ENCODE measurements at places on chromosomes 5 and 9. TPM values are rescaled to one million over a fixed set of nuclear protein-coding genes. Genes with fewer than 3 reads are reported as not detected.

- H3K27ac ChIP-seq: no peak overlapping the region
- H3K4me1 ChIP-seq: no peaks in the 10 kb centered on the region
- no peaks in the 10 kb centered on the region for H3K36me3 ChIP-seq
- no peak overlapping the region for H3K4me3 ChIP-seq
- DNase-seq: no peak
These were observed 74.7 kb downstream of the MSX2 start for GRCh38 chr5:174799121-174799520.

HACD4 gene
- 0.82 TPM for total RNA-seq

ARL10 gene
- 4.0 TPM for total RNA-seq

GRCh38 chr5:91486638-91487037 is 103.5 kb upstream of the ARRDC3 start:
- H3K4me1 ChIP-seq: no peaks in the 10 kb centered on the region
- DNase-seq: no peak
- no peak overlapping the region for H3K4me3 ChIP-seq
- H3K27ac ChIP-seq: no peak overlapping the region

DNA sequence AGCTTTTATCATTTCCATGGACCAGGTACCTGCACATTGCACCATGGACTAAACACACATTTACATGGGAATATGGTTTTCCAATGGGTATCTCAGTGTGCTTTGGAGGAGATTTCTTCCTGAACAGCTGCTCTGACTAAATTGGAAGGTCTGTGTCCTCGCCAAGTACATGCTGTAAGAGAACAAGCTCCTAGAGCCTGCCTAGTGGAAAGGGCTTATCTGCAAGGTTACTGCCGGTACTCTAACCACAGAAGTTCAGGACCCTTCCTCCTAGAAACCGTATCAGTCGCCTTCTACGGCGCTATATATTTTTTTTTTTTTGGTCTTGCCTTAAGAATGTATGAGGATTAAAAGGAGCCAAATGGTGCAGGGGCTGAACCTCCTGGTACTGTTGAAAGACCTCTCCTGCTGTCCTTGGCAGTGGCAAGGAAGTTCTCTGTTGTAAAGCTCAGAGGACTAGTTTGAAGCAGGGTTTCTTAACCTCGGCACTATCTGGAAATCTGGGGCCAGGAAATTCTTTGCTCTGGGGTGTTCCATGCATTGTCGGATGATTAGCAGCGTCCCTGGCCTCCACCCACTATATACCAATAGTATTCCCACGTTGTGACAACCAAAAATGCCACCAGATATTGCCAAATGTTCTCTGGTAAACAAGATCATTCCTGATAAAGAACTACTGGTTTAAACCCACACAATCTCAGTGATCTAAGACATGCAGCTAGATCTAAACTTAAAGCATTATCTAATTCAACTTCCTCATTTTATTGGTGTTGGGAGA is 107.4 kb downstream of the FBXO38 start:
- DNase-seq: no peak
- no peaks in the 10 kb centered on the region for H3K36me3 ChIP-seq
- no peaks in the 10 kb centered on the region for H3K27me3 ChIP-seq
- no peak overlapping the region for H3K4me3 ChIP-seq

SPATA31E1 gene
- total RNA-seq: not detected

DNA sequence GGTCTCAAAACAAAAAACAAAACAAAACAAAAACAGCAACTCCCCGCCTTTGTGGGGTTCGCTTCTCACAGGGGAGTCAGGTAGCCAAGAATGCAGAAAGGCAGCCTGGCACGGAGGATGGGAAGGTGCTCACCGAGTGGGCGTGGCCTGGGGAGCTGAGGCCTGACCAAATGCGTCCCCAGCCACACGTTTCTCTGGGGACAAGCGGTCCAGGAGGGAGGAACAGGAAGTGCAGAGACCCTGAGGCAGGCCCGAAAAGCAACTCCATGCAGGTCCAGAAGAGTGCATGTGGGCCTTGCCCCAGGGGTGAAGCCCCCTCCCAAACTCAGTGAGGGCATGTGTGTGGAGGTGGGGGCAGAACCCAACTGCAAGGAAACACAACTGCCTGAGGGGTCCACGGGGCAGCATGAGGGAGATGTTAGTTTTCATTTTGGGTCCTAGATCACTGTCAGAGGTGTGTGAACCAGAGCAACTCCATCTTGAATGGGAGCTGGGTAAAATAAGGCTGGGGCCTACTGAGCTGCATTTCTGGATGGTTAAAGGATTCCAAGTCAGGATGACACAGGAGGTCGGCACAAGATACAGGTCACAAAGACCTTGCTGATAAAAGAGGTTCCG is 2.6 kb upstream of the UAP1L1 start:
- H3K4me3 ChIP-seq: no peak overlapping the region
- no peaks in the 10 kb centered on the region for H3K4me1 ChIP-seq
- no peak for DNase-seq
- no peaks in the 10 kb centered on the region for H3K27me3 ChIP-seq
- H3K27ac ChIP-seq: no peak overlapping the region
- peaks cover 8% of the 10 kb centered on the region for H3K36me3 ChIP-seq

LCN1 gene
- not detected for total RNA-seq

FOXD4L5 gene
- not detected for total RNA-seq

SUSD3 gene
- 1.6 TPM for total RNA-seq

- DNase-seq: no peak
- H3K4me1 ChIP-seq: no peaks in the 10 kb centered on the region
- no peak overlapping the region for H3K4me3 ChIP-seq
- no peaks in the 10 kb centered on the region for H3K27me3 ChIP-seq
- H3K27ac ChIP-seq: no peak overlapping the region
- no peaks in the 10 kb centered on the region for H3K36me3 ChIP-seq
These were observed 108.6 kb downstream of the PHF2 start for GRCh38 chr9:93684806-93685543.

- H3K4me3 ChIP-seq: no peak overlapping the region
- no peaks in the 10 kb centered on the region for H3K27me3 ChIP-seq
- DNase-seq: no peak
- H3K27ac ChIP-seq: no peak overlapping the region
- no peaks in the 10 kb centered on the region for H3K36me3 ChIP-seq
- no peaks in the 10 kb centered on the region for H3K4me1 ChIP-seq
These were observed 24.3 kb upstream of the PRRC1 start for GRCh38 chr5:127492854-127493738.

DNA sequence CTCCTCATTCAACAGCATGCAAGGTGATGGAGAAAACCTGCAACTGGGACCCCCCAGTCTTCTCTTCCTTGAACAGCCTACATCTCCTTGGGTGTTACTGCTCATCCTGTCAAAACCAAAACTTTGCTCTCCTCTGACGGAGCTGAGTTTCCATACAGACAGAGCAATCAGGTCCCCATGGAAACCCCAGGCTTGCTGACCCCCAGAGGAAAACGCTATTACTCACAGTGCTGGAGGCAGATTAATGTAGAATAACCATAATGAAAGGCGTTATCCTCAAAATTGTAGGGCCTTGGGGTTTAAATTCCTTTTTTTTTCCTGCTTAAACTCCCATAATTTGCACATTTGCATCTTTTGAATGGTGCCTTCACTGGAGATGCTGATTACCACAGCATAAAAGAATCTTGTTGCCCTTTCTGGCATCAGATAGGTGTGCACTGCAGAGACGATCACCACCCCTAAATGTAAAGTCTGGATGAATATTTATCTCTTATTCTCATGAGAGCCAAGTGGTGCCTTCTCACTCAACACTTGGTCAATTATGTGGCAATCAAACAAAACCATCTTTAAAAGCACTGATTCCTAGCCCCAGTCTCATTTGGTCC is 126.3 kb downstream of the MSX2 start:
- no peak overlapping the region for H3K27ac ChIP-seq
- no peaks in the 10 kb centered on the region for H3K36me3 ChIP-seq
- DNase-seq: no peak
- H3K4me3 ChIP-seq: no peak overlapping the region

STXBP1 gene
- 72.8 TPM for total RNA-seq

CDC26 gene
- total RNA-seq: 31.7 TPM

DNA sequence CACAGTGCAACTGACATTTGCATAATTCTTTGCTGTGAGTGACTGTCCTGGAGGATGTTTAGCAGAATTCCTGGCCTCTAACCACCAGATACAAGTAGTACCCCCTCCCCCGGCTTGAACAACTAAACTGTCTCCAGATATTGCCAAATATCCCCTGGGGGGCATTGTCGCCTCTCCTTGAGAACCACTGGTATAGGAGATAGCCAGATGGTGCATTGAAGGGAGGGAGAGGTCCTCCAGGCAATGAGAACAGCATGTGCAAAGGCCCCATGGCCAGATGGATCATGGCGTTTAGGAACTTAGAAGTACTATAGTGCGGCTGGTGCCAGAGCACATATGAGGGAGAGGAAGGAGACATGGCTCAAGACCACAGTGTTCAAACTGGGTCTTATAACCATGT is 18.9 kb upstream of the ORM1 start:
- no peaks in the 10 kb centered on the region for H3K27me3 ChIP-seq
- no peak overlapping the region for H3K27ac ChIP-seq
- H3K4me1 ChIP-seq: no peaks in the 10 kb centered on the region
- no peaks in the 10 kb centered on the region for H3K36me3 ChIP-seq
- no peak overlapping the region for H3K4me3 ChIP-seq
- DNase-seq: no peak

- H3K27ac ChIP-seq: no peak overlapping the region
- DNase-seq: no peak
- no peaks in the 10 kb centered on the region for H3K27me3 ChIP-seq
These were observed 104.1 kb downstream of the ADAMTS2 start for GRCh38 chr5:179241175-179241574.

- H3K4me1 ChIP-seq: peaks cover 30% of the 10 kb centered on the region
- H3K27me3 ChIP-seq: no peaks in the 10 kb centered on the region
- no peak overlapping the region for H3K27ac ChIP-seq
- H3K36me3 ChIP-seq: no peaks in the 10 kb centered on the region
- H3K4me3 ChIP-seq: no peak overlapping the region
These were observed 36.8 kb downstream of the PHF2 start for GRCh38 chr9:93613174-93613573.

DNA sequence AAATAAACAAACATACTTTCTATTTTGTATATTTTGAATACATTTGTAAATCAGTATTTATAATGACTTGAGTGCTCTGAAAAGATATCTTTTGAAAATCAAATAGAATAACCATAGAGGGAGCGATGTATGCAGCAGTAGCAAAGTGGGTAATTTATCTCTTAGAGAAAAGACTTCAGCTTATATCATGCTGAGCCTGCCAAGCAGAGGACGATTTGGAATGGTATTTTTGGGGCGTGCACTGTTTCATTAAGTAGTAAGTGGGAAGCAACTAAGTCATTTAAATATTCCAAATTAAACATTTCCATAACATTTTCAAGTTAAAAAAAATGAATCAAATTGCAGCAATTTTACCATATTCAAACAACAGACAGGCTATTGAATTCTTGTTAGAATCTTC is 147.6 kb downstream of the CDH10 start:
- H3K27ac ChIP-seq: no peak overlapping the region
- H3K4me1 ChIP-seq: no peaks in the 10 kb centered on the region
- no peak for DNase-seq
- no peaks in the 10 kb centered on the region for H3K36me3 ChIP-seq
- H3K27me3 ChIP-seq: no peaks in the 10 kb centered on the region
- H3K4me3 ChIP-seq: no peak overlapping the region

- H3K4me3 ChIP-seq: no peak overlapping the region
- H3K36me3 ChIP-seq: no peaks in the 10 kb centered on the region
- H3K27me3 ChIP-seq: no peaks in the 10 kb centered on the region
- DNase-seq: no peak
These were observed 482.0 kb downstream of the PSAT1 start for GRCh38 chr9:78778861-78779374.

DNA sequence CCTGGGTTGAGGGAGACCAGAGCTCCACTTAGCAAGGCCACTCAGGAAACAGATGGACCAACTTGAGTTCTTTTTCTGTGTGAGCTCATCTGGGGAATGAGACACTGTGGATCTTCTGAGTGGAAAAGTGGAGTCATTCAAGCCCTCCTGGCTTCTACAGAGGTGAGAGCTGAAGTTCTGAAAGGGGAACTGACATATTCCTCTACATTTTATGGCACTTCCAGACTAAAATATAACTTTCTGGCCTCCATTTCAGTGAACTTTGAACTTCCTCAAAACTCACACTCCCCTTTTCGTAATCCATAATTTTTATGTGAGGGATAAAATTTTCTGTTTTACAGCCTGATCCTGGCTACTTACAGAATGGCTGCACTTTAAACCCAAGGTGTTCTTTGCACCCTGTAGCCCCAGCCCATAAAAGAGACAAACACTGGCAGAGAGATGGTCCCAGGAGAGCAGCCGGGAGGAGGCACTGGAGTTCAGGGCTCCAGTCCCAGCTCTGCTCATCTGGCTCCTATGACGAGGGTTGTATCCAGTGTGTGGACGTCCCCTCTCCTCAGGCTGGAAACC is 10.8 kb downstream of the SPAAR start:
- peak overlapping the region; percentile 52 for H3K27ac ChIP-seq
- H3K4me3 ChIP-seq: no peak overlapping the region
- H3K27me3 ChIP-seq: no peaks in the 10 kb centered on the region

IRX2 gene
- total RNA-seq: not detected
